Stimulated activated CD8-positive, alpha-beta memory T cell treated with anti-CD3 and anti-CD28 coated beads, Interleukin-15, amount 100 ng/mL, for 24 hours (primary cell): ENCODE measurements at places on chromosomes 1 and 21.

DNA sequence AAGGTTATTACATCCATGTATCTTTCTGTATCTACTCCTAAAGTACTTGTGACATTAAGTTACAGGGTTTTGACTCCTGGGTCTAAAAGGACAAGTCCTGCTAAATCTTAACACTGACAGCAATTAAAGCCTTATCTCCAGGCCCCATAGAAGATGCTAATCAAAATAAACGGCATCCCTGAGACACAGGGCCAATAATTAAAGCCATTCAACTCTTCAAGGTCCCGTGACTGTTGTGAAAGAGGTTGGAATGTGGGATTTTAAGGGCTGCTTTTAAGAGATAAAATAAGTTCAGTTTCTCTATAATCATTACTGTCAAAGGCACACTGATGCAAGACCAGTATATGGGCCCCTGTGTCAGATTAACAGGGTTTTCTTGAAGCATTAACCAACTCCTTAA, 8.3 kb downstream of the DNAI4 start:
- no peak for DNase-seq

DNA sequence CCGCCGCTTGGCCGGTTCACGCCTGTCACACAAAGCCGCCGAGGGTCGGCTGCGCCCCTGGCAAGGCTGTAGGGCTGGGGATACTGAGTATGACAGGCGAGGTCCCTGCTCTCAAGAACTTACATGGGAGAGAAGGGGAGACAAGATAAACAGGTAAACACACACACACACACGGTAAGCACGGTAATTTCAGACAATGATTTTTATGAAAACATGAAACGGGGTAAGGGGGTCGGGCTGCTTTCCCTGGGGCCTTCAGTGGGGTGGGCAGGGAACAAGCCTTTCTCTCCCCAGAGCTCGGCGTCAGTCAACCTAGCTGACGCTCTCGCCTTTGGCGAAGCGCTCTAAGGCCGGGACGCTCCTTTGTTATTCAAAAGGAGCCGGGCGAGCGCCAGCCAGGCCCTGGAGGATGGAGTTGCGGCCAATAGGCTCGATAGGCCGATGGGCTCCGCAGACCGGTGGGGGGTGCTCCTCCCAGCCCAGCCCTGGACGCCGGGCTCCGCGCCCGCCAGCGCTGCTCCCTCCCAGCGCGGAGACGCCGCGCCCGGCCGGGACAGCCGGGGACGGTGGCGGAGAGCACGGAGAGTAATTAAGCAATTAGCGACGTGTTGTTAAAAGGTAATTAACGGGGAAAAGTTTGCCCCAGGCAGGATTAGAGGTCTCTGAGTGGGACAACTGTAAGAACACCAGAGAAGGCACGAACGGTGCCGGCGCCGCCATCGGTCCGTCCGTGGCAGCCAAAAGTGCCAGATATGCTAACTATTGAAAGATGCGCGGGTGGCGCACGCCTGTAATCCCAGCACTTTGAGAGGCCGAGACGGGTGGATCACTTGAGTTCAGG, 950 bp upstream of the INKA2 start:
- no peak for DNase-seq

DNA sequence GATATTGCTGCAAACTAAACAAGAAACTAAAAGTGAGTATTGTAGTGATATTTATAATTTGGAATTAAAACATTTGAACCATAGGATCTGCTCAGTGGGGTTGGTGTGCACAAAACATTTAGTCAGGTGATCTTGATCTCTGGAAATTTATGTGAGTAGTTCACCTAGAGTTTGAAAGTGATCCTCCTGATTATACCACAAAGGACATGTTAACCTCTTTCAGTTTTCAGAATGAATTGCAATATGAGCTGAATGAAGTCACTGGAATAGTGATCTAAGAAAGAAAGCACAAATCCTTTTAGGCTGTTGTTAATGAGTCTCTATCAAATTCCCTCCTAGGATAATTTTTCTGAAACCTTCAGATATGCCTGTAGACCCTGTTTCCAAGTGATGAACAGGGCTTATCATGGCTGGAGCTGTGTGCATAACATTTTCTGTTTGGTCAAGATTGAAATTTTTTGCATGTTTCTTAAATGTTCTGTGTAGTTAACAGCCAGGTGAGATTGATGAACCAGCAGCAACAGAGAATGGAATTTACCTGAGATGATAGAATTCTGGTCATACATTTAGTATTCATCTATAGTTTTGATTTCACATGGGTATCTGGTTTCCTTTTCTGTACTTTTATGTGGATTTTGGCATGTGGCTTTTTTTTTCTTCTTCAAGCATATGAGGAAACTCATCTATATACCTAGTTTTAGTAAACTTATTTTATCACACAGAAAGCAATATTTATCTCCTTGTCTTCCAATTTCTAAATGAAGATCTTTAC, 25.5 kb downstream of the CDC14A start:
- no peak for DNase-seq

DNA sequence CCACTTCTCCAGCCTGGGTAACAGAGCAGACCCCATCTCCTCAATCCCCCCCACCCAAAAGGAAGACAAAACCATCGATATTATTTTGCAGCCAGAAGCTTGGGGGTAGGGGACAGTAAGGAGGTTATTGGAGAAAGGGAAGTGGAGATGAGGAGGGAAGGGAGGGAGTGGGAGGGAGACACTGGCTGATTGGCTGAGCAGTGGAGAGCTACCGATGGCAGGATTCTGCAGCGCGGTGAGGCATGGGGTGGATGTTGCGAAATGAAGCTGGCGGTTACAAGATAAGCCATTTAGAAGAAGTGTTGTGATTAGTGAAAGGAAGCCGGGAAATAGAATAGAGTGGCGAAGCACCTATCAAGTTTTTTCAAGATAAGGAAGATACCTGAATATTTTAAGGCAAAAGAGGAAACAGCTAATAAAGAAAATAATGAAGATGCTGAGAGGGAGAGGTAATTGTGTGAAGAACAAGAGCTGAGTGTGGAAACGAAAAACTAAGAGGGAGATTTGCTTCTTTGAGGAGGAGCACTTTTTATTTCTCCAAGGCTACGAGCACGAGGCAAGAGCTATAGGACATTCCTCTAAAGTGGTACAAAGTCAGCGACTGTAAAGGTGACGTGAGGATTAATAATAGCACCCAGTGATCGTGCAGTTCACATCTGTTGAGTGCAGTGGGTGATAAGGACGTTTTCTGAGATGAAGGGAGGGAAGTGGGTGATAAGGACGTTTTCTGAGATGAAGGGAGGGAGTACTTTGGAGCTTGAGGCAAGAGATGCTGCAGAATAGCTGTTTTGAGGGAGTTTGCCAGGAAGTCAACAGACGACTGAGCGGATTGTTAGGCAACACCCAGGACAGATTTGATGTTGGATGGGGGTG, 103.2 kb upstream of the KIF26B start:
- no peak for DNase-seq

- no peak for DNase-seq
These were observed 89.2 kb downstream of the TRIM11 start for GRCh38 chr1:228317411-228317828.

- DNase-seq, result no peak
These were observed 98.9 kb downstream of the TNFSF18 start for GRCh38 chr1:172951730-172952365.

- no peak for DNase-seq
These were observed 17.2 kb downstream of the PKN2 start for GRCh38 chr1:88701275-88701674.

DNA sequence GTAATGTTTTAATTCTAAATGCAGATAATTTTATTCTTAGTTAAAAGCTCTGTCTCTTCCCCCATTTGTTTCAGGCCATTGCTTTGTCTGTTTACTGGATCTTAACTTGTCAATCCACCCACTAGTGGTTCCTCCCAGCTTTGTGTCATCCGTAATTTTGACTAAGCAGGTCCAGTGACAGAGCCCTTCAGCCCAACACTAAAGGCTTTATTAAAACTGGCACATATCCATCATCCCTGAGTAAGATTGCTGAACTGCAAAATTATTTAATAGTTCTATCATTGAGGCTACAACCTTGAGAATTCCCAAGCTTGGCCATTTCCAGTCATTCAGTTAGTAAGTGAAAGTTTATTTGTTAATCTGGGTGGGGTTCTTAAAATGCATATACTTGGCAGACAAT, 96.7 kb downstream of the NGF start:
- no peak for DNase-seq

- DNase-seq, result no peak
These were observed 9.8 kb downstream of the SSBP3 start for GRCh38 chr1:54396261-54396933.

- no peak for DNase-seq
These were observed 9.3 kb downstream of the PSMG1 start for GRCh38 chr21:39173716-39174680.

DNA sequence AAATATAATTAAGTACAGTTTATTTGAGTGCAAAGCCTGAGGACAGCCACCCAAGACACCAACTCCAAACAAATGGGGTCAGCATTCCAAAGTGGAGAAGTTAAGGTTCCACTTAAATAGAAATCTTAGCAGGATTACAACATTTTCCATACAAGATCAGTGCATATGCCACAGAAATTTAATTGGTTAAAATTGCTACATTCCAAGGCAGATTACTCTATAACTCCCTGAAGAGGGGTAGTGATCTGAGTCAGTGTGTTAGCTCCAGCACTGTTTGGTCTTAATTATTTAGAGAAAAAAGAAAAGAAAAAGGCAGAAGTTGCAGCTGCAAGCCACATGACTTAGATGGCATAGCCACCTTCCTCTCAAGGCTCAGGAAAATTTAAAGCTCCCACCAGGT, 297.5 kb downstream of the HHIPL2 start:
- no peak for DNase-seq
